ENCODE measurements at places on chromosomes 1 and 21.
A peak's percentile ranks its signal among the peaks of the same experiment; 100 is the strongest.

GRCh38 chr21:20998456-20998789 lies 214 bp downstream of the NCAM2 start:
- no peak for DNase-seq

- DNase-seq = no peak
Measured at GRCh38 chr1:7432900-7433380, 338.2 kb upstream of the VAMP3 start.

DNA sequence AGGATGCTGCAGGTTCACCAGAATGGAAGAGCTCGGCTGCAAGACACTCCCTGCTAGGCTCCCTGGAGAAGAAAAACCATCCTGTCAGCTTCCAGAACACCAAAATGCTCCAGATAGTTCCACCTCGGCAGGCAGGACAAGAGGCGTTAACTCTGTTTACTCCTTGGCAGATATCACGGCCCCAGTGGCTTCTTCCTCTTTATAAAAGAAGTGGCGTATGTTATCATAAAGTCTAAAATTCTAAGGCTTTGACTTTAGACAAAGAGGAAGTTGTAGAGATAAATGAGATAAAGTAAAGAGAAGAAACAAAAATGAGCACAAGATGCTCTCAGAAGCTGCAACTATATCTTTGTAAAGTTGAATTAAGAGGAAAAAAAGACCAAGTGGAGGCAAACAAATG lies 24.3 kb upstream of the MTF1 start:
- peak; percentile 26 for DNase-seq

DNA sequence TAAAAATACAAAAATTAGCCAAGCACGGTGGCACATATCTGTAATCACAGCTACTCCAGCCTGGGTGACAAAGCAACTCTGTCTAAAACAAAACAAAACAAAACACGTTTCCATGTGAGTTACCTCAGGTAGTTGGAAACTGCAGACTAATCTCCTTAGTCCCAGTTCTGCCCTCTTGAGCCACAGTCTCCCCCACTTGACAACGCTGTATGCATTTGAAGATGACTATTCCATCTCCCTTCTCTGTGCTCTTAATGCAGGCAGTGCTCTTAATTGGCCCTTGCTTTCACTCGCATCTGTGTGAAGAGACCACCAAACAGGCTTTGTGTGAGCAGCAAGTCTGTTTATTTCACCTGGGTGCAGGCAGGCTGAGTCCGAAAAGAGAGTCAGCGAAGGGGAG lies 19.6 kb upstream of the DHCR24 start:
- DNase-seq = no peak

DNA sequence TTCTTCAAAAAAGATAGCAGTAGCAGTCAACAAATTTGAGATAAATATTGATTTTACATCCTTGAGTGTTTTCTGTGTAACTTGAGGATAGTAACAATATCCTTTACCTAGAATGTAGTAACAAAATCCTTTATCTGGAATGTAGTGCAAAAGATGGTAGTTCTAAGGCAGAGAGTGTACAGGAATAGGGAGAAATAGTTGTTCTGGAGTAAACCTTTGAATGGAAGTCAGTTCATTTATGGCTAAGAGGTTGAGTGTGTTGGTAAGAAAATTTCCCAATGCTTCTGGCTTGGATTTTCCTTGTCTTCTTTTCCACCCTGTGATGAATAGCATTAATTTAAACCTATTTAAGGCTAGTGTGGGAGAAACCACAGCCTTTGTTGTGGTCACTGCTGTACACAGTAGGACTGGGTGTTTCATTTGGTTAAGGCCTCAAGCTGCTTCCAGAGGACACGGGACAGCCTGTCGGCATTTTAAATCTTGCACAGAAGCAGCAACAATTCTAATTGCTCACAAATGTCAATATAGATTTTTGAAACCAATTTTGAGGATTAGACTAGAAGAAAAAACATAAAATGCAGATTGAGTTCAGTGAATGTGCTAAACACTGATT lies 11.3 kb downstream of the NFIA start:
- DNase-seq = no peak

GRCh38 chr1:221543529-221544120 lies 198.3 kb downstream of the DUSP10 start:
- peak; percentile 71 for DNase-seq

GRCh38 chr1:198841477-198841876 lies 202.6 kb downstream of the PTPRC start:
- no peak for DNase-seq

- no peak for DNase-seq
Measured at GRCh38 chr1:245353411-245353810, 198.6 kb downstream of the KIF26B start.

- no peak for DNase-seq
Measured at GRCh38 chr21:38389896-38390295, 108.4 kb downstream of the ERG start.

Measured in common myeloid progenitor, CD34-positive (primary cell).